ENCODE measurements at places on chromosomes 4 and X. TPM values are rescaled to one million over a fixed set of nuclear protein-coding genes. Genes with fewer than 3 reads are reported as not detected.
A peak's percentile ranks its signal among the peaks of the same experiment; 100 is the strongest.

The MSL3 gene
- 47.0 TPM for total RNA-seq

DNA sequence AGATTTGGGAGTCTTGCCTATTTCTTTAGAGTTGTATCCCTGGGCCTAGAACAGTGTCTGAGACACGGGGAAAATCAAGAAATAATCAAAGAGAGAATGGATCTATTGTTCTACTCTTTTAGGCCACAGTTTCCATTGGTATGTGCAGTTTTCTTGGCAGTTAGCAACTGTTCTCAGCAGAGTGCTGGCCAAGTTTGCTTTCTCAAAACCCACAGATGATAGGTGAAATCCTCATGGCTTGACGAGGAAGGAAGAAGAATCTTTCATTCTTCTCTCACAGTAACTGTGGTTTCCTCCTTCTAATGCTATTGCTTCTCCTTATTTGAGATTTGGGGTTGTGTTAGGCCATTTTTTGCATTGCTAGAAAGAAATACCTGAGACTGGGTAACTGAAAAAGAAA, 42.2 kb downstream of the AGA start:
- no peak overlapping the region for H3K4me3 ChIP-seq
- H3K27me3 ChIP-seq, result no peaks in the 10 kb centered on the region
- peaks cover 36% of the 10 kb centered on the region for H3K4me1 ChIP-seq
- peak overlapping the region; percentile 30 for H3K27ac ChIP-seq
- H3K36me3 ChIP-seq, result no peaks in the 10 kb centered on the region
- DNase-seq, result no peak

- peaks cover 13% of the 10 kb centered on the region for H3K27me3 ChIP-seq
- no peak for DNase-seq
- no peak overlapping the region for H3K27ac ChIP-seq
- H3K4me1 ChIP-seq, result no peaks in the 10 kb centered on the region
Observed at GRCh38 chr4:119697887-119698393, 69.3 kb upstream of the PDE5A start.

DNA sequence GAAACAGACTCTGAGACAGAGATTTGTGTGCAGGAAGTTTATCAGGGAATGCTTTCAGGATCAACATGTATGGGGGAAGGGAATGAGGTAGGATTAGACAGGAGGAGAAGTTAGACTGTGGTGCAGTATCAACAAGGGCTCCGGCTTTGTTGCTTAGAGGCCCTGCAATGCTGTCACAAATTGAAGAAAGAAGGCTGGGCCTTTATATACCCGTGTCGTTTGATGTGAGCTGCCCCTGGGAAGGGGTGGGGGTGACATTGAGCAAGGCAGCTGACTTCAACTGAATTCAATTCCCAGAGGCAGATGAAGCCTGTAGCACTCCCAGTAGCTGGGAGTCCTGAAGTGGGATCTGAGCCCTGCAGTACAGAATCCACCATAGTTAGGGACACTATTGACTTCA, 29.5 kb upstream of the USP9X start:
- H3K27me3 ChIP-seq, result no peaks in the 10 kb centered on the region
- no peak overlapping the region for H3K4me3 ChIP-seq
- H3K4me1 ChIP-seq, result no peaks in the 10 kb centered on the region
- DNase-seq, result no peak

The ATOH1 gene
- not detected for total RNA-seq

GRCh38 chr4:108044951-108045686, 55.4 kb downstream of the HADH start:
- peaks cover 47% of the 10 kb centered on the region for H3K4me1 ChIP-seq
- H3K4me3 ChIP-seq, result no peak overlapping the region
- H3K27ac ChIP-seq, result peak overlapping the region; percentile 77
- no peaks in the 10 kb centered on the region for H3K27me3 ChIP-seq
- peaks cover 27% of the 10 kb centered on the region for H3K36me3 ChIP-seq

The ABCE1 gene
- total RNA-seq, result 138 TPM

GRCh38 chr4:38060829-38061431, 100.7 kb downstream of the PTTG2 start:
- peaks cover 14% of the 10 kb centered on the region for H3K4me1 ChIP-seq
- no peak overlapping the region for H3K4me3 ChIP-seq
- H3K36me3 ChIP-seq, result peaks cover 12% of the 10 kb centered on the region

DNA sequence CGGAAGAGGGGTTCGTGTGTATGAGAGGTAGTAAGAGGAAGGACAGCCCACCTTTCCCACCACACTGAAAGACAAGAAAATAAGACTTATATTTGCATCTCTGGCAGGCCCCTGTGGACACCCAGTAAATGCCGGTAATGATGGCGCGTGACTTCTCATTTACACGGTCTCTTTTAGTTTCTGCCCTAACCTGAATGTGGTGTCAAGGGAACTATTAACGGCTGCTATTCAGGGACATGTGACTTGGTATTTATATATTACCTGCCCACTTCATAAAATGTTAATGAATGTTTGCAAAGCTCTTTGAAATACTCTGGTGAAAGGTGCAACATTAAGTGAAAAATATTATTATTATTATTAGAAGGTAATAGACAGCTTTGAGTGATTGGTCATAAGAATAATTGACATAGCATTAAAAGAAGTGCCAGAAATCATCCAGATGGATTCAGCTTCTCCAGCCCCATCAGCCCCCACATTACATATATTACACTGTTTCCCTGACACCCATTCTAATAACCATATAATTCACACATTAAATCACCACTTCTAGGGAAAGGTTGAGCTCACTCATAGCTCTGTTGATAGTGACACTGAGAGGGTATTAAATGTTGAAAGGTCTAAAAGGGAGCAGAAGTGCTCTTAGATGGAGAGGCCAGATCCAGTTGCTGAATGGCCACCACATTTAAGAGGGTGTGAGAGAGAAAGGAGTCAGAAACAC, 83.0 kb upstream of the BEND4 start:
- H3K27ac ChIP-seq, result no peak overlapping the region
- no peaks in the 10 kb centered on the region for H3K4me1 ChIP-seq
- H3K27me3 ChIP-seq, result no peaks in the 10 kb centered on the region
- no peak for DNase-seq

The AMBN gene
- total RNA-seq, result not detected

The FRG2 gene
- total RNA-seq, result not detected

DNA sequence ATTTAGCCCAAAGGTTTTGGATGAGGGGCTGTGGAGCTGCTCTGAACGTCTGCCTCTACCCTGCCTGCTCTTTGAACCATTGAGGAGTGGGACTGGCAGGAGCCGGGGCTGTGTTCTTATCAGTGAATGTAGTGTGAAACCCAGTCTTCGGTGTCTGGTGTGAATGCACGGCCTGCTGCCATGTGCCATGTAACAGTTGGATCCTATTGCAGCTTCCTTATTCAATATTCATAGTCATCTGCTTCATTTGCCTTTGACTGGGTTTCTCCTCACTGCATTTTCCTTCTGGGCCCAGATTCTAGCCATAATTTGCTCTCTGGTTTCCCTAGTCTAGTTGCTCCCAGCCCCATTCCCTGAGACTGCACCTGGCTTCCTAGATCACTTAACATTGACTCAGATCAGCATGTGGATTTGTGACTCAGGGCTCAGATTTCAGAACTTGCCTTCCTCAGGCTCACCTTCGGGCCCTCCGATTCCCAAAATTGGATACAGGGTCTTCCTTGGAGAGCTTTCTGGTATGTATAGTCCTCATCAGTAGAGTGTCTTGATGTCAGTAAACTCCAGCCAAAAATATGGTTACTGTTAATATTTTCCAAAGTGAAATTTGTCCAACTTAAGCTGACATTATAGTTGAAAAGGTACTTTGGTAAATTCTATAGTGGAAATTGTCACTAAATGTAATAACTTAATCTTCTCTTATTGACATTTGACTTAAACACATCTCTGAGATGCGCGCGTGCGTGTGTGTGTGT, 94.0 kb upstream of the DDIT4L start:
- H3K4me3 ChIP-seq, result no peak overlapping the region
- no peak for DNase-seq
- H3K27me3 ChIP-seq, result peaks cover 2% of the 10 kb centered on the region

- H3K27me3 ChIP-seq, result peaks cover 8% of the 10 kb centered on the region
- no peak overlapping the region for H3K4me3 ChIP-seq
- H3K36me3 ChIP-seq, result no peaks in the 10 kb centered on the region
- no peak for DNase-seq
- H3K4me1 ChIP-seq, result no peaks in the 10 kb centered on the region
- no peak overlapping the region for H3K27ac ChIP-seq
Observed at GRCh38 chr4:123497340-123497739, 100.7 kb downstream of the SPRY1 start.

DNA sequence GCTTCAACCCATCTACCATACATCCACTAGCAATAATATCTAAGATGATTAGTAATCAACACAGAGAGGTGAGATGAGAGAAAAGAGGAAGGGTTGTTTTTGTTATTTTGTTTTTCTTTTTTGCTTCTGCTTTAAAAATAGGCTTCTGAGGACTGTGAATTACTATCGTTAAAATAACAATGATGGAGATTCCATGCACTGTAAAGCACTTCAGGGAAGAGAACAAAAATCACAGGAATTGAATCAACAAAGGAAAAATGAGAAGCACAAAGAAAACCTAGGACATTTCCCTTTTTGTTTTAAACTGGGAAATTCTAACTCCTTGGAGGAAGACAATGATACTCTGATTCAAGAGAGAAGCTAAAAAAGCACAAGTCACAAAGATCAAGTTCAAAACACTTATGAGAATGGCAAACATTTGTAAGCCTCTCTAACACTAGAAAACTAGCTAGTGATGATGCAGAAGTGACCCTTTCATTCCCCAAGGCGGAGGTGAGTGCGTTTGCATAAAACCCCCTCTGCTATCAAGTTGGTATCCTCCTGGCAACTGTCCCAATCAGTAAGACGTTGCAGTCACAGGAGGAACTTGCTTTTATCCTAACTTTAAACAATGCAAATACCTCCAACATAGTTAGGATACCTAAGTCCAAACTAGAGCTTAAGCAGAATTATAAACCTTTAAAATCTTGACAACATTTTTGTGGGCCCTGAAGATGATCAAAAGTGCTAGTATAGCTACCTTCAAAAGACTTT, 308.5 kb downstream of the CAMK2D start:
- H3K4me3 ChIP-seq, result no peak overlapping the region
- no peak for DNase-seq
- peaks cover 30% of the 10 kb centered on the region for H3K36me3 ChIP-seq
- no peaks in the 10 kb centered on the region for H3K27me3 ChIP-seq
- peak overlapping the region; percentile 44 for H3K27ac ChIP-seq

DNA sequence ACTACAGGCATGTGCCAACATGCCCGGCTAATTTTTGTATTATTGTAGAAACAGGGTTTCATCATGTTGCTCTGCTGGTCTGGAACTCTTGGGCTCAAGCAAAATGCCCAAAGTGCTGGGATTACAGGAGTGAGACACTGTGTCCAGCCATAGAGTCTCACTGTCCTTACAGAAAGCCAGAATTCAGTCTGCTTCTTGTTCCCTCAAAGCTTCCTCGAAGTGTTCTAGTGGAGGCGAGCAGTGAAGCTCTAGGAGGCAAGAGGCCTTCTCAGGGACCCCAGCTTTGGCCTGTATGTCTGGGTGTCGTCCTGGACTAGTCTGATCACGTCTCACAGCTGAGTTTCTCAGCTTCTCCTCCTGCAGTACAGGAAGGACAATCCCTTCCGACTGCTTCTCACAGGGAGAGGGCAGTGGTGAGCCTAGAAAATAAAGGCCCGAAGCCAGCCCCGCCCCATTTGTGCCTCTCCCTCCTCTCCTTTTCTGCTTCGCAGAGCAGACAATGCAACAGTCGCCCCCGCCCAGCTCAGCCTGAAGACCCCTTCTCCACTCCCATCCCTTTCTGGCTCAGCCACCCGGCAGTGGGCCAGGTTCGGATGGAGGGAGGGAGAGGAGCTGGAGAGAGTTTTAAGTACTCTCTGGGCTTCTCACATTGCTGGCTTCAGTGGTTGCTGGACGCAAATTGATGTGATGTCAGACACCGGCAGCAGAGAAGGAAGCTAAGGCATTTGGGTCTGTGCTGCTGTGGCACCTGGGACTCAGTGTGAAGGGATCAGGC, 11.1 kb upstream of the FAM3A start:
- peak overlapping the region; percentile 42 for H3K27ac ChIP-seq
- peak; percentile 80 for DNase-seq
- no peak overlapping the region for H3K4me3 ChIP-seq
- no peaks in the 10 kb centered on the region for H3K36me3 ChIP-seq
- H3K4me1 ChIP-seq, result peaks cover 19% of the 10 kb centered on the region

- DNase-seq, result no peak
- no peak overlapping the region for H3K4me3 ChIP-seq
Observed at GRCh38 chr4:14835288-14835687, 167.0 kb upstream of the CPEB2 start.

The SEPSECS gene
- 12.8 TPM for total RNA-seq

GRCh38 chr4:142095886-142096605, 459.7 kb downstream of the IL15 start:
- H3K27ac ChIP-seq, result no peak overlapping the region
- peaks cover 49% of the 10 kb centered on the region for H3K36me3 ChIP-seq
- H3K27me3 ChIP-seq, result no peaks in the 10 kb centered on the region
- no peak for DNase-seq
- H3K4me3 ChIP-seq, result no peak overlapping the region

GRCh38 chrX:135522878-135523693, 2.6 kb downstream of the INTS6L start:
- H3K27ac ChIP-seq, result peak overlapping the region; percentile 99
- H3K4me3 ChIP-seq, result peak overlapping the region; percentile 90

GRCh38 chr4:3386526-3386925, 55.2 kb upstream of the HGFAC start:
- no peak overlapping the region for H3K4me3 ChIP-seq
- no peak overlapping the region for H3K27ac ChIP-seq
- peaks cover 3% of the 10 kb centered on the region for H3K4me1 ChIP-seq
- no peaks in the 10 kb centered on the region for H3K27me3 ChIP-seq
- no peaks in the 10 kb centered on the region for H3K36me3 ChIP-seq

The KLHL13 gene
- total RNA-seq, result 0.07 TPM

DNA sequence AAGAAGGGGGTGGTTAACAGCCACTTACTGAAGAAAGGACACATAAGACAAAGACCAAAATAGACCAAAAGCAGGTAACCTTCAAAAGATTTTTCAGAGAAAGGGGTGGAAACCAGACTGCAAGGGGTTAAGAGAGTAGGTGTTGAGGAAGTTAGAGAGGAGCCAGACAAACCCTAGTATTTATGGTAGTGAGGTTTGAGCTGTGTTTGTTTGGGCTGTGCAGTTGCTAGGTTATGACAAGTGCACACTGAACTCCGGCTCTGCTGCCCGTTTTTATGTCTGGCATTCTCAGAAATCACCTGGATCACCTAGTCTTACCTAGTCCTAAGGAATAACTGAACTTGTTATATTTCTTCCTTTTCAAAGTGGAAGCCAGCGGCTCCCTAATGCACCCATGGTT, 22.9 kb upstream of the G3BP2 start:
- H3K4me3 ChIP-seq, result no peak overlapping the region
- peaks cover 23% of the 10 kb centered on the region for H3K4me1 ChIP-seq
- H3K27me3 ChIP-seq, result no peaks in the 10 kb centered on the region
- peaks cover 4% of the 10 kb centered on the region for H3K36me3 ChIP-seq
- H3K27ac ChIP-seq, result no peak overlapping the region

- no peak overlapping the region for H3K27ac ChIP-seq
- no peak overlapping the region for H3K4me3 ChIP-seq
- H3K4me1 ChIP-seq, result no peaks in the 10 kb centered on the region
- H3K36me3 ChIP-seq, result no peaks in the 10 kb centered on the region
- no peak for DNase-seq
- H3K27me3 ChIP-seq, result peaks cover 1% of the 10 kb centered on the region
Observed at GRCh38 chr4:8015512-8015911, 75.9 kb upstream of the AFAP1 start.

Measured in activated CD4-positive, alpha-beta memory T cell treated with anti-CD3 and anti-CD28 coated beads for 36 hours (primary cell).